ENCODE measurements at places on chromosomes 16 and 17.

DNA sequence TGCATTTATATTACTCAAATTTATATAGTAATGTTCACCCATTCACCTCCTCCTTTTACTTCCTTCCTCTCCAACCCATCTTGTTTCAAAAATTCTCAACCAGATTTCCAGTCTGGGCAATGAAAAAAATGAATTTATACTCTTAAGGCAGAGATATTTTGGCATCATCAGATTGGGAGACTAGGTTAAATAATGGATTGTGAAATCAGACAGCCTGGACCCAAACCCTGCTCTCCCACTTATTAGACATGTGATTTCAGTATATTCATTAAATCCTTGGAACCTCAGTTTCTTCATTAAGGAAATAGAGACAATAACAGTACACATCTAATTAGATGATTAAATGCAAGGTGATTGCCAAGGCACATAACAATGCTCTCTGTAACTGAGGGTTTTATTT lies 7.8 kb downstream of the ACSM1 start:
- DNase-seq: no peak

- no peak for DNase-seq
These were observed 48.0 kb upstream of the NDRG4 start for GRCh38 chr16:58451945-58452401.

- no peak for DNase-seq
These were observed 12.9 kb upstream of the PSMD7 start for GRCh38 chr16:74283716-74284115.

DNA sequence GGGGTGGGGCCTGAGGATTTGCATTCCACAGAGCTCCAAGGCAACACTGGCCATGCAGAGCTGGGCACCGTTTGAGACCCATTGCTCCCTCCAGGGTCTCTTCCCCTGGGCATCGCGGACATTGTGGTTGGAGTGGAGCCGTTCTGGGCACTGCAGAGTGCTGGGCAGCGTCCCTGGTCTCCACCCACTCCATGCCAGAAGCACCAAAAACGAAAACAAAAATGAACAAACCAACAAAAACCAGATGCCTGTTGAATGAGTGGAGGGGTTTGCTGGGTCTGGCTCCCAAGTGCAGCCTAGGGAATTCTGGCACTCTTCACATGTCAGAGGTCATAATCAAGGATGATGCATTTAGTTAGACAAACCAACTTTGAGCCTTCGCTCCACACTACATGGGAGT lies 17.9 kb downstream of the WNT9B start:
- no peak for DNase-seq

- no peak for DNase-seq
These were observed 2.2 kb upstream of the KRT33A start for GRCh38 chr17:41352597-41353366.

GRCh38 chr17:80979547-80980378 lies 11.9 kb upstream of the CHMP6 start:
- no peak for DNase-seq

DNA sequence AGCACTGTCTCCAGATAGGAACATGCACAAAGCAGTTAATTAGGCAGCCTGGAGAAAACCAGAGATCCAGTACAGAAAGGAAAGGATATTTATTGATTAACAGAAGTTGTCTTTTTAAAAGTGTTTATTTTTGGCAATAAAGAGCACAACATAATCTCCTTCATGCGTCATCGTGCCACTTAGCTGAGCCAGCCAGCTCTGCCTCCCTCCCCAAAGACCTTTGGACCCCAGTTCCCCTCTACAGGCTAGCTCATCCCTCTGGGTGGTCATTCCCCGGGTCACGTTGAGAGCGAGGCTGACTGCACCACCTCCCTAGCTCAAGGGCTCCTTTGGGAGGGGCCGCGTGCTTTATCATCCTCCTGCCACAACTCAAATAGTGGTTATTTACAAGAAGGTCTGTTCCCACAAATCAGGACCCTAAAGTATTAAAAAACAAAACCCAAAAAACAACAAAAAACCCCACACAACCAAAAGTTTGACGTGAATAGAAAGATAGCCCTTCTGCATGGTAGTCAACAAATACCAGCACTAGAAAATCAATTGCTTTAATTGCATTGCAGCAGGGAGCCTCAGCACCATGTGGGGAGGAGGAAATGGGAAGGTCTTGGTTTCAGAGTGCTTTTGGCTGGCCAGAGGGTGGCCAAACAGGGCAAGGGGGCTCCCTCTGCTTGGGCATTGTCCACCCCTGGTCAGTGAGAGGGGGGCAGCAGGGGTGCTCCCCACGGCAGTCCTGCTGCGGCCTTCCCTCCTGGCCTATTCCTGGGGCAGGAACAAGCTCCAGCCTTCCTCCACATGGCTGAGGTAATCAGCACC lies 9.6 kb downstream of the POLR2C start:
- DNase-seq: no peak

DNA sequence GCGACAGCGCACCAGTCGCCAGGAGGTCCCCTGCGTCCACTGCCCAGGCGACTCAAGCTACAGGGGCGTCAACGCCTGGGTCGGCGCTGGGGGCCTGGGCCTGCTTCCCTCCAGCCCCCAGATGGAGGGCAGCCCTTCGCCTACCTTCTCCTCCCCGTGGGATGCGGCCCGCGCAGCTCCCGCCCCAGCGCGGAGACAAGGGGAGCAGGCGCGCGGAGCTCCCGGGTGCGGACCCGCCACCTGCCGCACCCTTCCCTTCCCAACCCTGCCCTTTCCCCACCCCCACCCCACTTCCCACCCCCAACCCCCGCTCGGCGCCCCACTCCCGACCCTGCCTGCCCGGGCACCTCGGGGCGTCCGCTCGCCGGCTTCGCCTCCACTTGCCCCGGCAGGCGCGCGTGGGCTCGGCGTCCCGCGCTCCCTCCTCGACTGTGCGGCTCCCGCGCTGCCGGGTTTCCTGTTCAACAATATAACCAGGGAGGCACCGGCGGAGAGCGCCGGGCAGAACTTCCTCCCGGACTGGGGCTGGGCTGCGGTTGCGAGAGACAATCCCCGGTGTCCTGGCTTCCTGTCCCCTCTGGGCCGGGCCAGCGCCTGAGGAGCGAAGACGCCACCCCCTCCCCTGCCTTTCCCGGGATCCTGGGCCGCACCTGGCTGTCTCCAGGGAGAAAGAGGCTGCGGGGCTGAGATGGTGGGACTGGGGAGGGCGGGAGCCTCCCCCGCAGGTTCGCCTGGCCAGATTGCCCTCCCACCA lies at the start of gene ARHGAP27:
Gene ARHGAP27, minus strand, starts transcription at position 466 of the 754 bp plus-strand sequence. CDS start 2,591 bp downstream, outside the sequence.
- DNase-seq: no peak

DNA sequence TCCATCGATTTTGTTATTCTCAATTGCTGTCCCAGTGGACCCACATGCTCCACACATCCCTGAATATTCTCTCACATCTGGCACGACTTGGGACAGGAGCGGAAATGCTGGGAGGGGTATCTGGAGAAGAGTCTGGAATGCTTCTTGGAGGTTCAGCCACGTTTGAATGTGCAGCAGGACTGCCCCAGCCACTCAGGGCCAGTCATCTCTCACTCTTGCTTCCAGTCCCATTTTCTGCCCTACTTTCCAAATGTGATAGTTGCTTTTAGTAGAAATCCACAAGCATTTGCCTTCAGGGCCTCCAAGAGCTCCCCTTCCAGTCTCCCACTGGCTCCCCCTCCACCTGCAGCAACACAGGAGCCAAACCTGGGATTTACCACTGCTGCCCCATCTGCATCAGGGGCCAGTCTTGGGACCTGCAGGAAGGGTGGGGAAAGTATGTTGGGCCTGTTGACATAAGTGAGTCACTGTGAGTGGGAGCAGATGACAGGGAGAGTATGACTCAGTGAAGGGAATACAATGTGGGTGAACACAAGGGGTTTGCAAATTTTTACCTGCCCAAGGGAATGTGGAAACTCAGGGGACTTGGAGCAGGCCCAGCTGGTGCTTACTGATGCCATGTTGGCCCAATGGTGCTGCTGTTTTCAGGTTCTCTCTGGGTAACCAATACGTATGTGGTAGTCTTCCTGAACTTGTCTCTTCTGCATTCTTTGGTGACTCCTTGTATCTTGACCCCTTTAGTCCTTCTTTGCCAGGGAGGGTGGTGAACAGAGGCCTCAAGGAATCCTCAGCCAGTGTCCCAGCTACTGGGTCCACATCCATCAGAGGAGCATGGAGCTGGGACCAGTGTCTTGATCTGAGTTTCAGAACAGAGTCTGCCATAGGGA lies 78.8 kb upstream of the CRHR1 start:
- DNase-seq: peak; percentile 17

DNA sequence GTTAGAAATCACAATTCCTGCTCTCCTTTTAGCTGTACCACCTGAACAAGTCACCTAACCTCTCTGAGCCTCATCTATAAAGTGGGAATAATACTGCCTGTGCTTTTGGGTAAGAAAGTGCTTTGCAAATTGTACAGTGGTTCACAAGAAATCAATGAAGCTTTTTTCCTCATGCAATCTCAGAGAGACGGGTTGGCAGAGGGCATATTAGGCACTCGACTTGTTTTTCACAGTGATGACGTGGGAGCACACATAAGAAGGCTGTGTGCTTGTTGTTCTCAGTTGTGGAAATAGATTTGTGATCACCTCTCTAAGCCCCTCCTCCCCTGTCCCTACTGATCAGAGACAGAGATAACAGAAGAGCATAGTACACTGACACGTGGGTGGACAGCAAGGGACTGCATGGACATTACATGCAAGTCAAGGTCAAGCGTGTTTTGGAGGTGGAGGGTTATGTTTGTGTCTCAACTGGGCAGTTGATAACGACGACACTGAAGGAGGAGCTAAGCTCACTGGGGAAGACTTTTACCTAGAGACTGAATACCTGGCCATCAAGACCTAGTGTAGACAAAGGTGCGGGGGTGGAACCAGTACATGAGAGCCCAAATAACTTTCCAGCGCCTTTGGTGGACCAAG lies 1.7 kb upstream of the GPT2 start:
- DNase-seq: no peak

- peak; percentile 58 for DNase-seq
These were observed 1.4 kb downstream of the CENPX start for GRCh38 chr17:82021107-82021899.

DNA sequence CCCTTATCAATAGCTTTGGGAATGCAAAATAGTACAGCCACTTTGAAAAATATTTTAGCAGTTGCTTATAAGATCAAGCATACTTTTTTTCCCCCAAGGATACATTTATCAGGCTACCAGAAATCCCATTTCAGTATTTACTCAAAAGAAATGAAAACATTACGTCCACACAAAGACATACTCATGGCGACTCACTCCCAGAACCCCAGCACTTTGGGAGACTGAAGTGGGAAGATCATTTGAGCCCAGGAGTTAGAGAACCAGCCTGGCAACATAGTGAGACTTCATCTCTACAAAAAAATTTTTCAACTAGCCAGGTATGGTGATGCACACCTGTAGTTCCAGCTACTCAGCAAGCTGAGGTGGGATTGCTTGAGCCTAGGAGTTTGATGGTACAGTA lies 5.9 kb downstream of the SKA2 start:
- no peak for DNase-seq

DNA sequence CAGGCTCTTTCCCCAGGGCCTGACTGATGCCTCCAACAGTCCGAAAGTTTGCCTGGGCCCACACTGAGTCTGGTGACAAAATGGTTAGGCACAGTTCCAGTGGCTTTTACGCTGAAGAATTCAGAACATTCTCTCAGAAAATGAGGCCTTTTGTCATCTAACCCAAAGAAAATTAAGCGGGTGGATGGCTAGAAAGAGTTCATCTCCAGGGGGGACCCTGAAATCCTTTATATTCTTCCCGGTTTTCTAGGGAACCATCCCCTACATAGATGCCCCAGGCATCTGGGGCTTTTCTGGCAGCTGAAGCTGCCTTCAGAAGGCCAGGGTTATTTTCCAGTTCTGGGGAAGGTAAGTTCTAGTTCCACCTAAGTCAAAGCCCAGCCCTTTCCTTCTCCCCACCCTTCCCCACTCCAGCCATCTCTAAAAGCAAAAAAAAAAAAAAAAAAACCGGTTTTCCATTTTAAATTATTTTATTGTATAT lies 2.2 kb downstream of the RASD1 start:
- DNase-seq: no peak

DNA sequence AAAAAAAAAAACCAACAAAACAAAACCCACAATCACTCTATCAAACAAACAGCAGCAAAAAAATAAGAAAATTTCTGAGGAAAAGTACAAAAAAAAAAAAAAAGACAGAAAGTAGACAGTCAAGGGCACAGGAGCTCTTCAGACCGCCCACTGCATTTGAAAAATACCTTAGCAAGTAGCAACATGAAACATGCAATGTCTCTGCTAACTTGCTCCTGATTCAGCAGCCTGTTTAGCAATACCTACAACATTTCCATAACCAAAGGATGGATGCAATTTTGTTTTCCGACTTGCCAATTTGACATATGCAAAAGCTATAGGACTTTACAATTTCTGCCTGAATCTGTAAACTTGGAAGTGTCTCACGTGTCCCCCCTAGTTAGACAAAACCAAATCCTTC lies 57.4 kb downstream of the SYNRG start:
- DNase-seq: no peak

- DNase-seq: no peak
These were observed 10.2 kb downstream of the MYO18A start for GRCh38 chr17:29169806-29170591.

DNA sequence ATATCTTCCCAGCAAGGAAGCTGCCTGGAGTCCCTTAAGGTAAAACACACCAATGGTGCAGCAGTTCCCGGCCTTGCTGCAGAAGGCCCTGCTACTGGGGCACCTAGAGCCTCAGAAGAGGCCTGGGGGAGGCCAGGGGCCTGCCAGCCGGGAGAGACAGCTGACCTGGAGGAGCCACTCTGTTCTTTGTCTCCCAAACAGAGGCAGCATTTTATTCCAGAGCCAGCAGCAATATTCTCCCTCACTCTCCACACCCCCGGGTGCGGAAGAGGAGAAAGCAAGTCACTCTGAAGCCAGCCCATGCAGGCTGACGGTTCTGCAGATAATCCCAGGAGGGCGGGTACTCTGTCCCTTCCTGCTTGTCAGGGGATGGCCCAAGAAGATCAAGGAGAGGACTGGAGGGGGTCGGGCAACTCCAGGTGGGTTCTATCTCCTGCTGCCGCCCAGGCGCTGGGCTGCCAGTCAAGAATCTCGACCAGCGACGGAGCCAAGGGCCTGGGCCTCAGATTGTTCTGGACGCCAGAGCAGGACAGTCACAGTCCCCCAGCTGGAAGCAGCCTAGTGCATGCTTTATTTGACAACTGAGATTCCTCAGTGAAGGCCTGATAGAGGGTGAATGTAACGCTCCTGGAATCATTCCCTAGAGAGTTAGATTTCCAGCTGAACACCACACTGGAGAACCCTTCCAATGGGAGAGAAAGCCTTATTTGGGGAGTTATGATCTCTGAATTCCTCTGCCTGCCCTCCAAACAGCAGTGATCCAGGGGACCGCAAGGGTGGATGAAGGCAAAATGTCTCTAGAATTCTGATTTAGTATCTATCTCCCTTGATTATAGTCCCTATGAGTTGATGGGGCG lies 1.1 kb upstream of the KIFC3 start:
- DNase-seq: no peak

- DNase-seq: no peak
These were observed 714 bp downstream of the TNS4 start for GRCh38 chr17:40500709-40501108.

DNA sequence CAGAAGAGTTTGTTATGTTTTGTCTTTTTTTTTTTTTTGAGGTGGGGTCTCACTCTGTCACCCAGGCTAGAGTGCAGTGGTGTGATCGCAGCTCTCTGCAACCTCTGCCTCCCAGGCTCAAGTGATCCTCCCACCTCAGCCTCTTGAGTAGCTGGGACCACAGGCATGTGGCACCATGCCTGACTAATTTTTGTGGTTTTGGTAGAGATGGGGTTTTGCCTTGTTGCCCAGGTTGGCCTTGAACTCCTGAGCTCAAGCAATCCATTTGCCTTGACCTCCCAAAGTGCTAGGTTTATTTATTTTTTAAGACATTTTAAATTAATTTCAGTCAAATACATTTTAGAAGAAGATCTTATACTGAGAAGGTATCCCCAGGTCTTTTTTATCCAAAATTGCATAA lies 366.7 kb downstream of the KCNJ2 start:
- no peak for DNase-seq

GRCh38 chr17:67244431-67245072 lies 444 bp downstream of the HELZ start:
- peak; percentile 13 for DNase-seq
